Subcutaneous preadipocyte (primary cell): ENCODE measurements at places on chromosomes 12 and 14. TPM values are rescaled to one million over a fixed set of nuclear protein-coding genes. Genes with fewer than 3 reads are reported as not detected.

Gene B3GNT4
- total RNA-seq, result under 0.01 and 0.20 TPM in 2 replicates

Gene GYS2
- total RNA-seq, result not detected in 2 replicates

Gene GZMH
- not detected in 2 replicates for total RNA-seq

Gene ACVRL1
- total RNA-seq, result 108 and 201 TPM in 2 replicates

Gene BDKRB2
- 50.8 and 77.9 TPM in 2 replicates for total RNA-seq

Gene BEGAIN
- 0.73 and 1.2 TPM in 2 replicates for total RNA-seq

Gene RNASE7
- total RNA-seq, result not detected in 2 replicates

Gene RPL10L
- not detected in 2 replicates for total RNA-seq

Gene KRT74
- not detected in 2 replicates for total RNA-seq

Gene CHGA
- total RNA-seq, result not detected in 2 replicates

Gene JPH4
- total RNA-seq, result not detected in 2 replicates

Gene NKX2-1
- not detected in 2 replicates for total RNA-seq

Gene CLEC7A
- total RNA-seq, result not detected in 2 replicates

Gene SDR9C7
- total RNA-seq, result not detected in 2 replicates

Gene PRB2
- not detected in 2 replicates for total RNA-seq

Gene TRPV4
- 0.59 and 1.1 TPM in 2 replicates for total RNA-seq

Gene IFT81
- 11.5 and 14.3 TPM in 2 replicates for total RNA-seq

Gene STAB2
- not detected in 2 replicates for total RNA-seq

Gene HOTAIR
- total RNA-seq, result not detected in 2 replicates

Gene CLEC4C
- not detected in 2 replicates for total RNA-seq

Gene AGAP2
- under 0.01 and 0.39 TPM in 2 replicates for total RNA-seq

Gene METTL17
- total RNA-seq, result 35.6 and 45.4 TPM in 2 replicates

Gene ART4
- total RNA-seq, result not detected in 2 replicates

Gene FIGNL2
- under 0.01 TPM in 1 of 2 replicates, not detected in the other for total RNA-seq
